NCI-H2171 treated with DMSO at 0.1 percent for 48 hours (cell line): ENCODE measurements at places on chromosomes 4 and X.
A peak's percentile ranks its signal among the peaks of the same experiment; 100 is the strongest.

DNA sequence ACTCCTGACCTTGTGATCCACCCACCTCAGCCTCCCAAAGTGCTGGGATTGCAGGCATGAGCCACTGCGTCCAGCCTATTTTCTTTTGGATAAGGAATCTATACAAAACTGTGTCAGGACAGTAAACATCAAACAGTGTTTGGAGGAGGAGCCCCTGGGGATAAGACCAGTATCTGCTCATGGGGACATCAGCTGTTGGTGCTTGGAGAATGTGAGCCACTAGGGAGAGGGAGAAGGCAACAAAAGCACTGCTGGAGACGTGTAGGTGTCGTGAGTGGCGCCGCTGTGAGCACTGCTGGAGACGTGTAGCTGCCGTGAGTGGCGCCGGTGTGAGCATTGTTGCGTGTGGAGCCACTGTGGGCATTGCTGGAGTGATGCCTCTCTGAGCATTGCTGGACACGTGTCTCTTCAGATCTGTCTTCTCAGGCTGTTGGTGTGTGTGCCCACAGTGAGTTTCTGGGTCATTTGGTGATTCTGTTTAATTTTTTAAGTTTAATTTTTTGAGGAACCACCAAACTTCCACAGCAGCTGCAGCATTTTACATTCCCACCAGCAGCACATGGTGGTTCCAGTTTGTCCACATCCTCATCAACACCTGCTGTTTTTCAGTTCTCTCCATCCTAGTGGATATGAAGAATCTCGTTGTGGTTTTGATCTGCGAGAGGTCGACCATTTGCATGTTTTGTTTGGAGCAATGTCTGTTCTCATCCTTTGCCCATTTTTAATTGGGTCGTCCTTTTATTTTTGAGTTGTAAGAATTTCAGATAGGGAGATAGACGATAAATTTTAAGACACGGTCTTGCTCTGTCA is 19.0 kb downstream of the DGKQ start:
- DNase-seq: no peak

GRCh38 chr4:183966371-183966770 is 61.3 kb downstream of the STOX2 start:
- no peak for DNase-seq

GRCh38 chrX:83759872-83760271 is 101.1 kb upstream of the CYLC1 start:
- DNase-seq: peak; percentile 60

DNA sequence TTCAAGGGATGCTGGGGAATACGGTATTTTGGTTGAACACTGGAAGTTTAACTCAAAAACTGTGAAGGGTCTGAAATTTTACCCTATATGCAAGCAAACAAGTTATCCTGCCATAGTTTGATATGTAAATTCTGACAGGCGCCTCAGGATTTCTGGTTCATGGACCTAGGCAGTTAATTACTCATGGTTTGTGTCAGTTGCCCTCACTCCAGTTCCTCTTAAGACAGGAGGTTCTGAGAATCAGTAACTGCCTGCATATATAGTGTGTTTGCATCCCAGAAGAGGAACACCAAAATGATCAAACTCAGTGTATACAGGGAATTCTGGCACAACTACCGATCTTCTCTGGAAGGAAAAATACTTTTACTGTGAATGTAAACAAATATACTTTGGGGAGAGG is 360.4 kb upstream of the NWD2 start:
- DNase-seq: no peak

- DNase-seq: no peak
These were observed 270.6 kb upstream of the GK2 start for GRCh38 chr4:79678472-79679202.

GRCh38 chrX:72125331-72126047 is 6.2 kb downstream of the RTL5 start:
- DNase-seq: peak; percentile 78

DNA sequence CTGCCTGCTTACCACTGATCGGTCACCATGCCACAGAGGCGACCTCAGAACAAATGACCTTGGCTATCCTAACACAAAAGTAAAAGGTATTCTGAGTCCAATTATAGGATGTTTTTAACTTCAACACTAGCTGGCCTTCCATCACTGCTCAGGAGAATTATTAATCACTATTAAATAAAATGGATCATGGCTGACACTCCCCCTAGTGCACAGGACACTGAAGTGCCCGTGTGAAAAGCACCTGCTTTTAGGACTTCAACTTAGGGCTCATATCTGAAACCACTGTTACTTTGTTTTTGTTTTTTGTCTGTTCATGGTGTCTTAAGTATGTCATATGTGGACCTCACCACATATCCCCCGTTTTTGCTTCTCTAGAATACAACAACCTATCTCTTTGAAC is 33.9 kb downstream of the STX18 start:
- no peak for DNase-seq

GRCh38 chr4:72994670-72995069 is 74.8 kb downstream of the COX18 start:
- no peak for DNase-seq

DNA sequence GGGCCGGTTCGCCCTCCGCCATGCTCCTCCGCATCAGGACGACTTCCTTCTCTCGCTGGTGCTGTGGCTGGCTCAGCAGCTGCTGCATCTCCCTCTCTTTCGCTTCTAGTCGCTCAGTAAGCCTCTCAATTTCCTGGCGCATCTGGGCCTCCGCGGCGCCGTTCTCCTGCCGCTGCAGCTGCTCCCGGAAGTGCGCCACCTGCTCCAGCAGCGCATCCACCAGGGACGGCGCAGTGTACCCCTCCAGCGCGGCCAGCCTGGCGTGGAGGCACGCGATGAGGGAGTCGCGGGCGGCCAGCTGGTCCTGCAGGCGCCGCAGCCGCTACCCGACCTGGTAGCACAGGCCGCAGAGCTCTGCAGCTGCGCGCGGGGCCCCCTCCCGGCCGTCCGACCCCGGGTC is 97.4 kb upstream of the MED14 start:
- DNase-seq: no peak

- no peak for DNase-seq
These were observed 48.8 kb upstream of the SHOX start for GRCh38 chrX:581720-582298.

DNA sequence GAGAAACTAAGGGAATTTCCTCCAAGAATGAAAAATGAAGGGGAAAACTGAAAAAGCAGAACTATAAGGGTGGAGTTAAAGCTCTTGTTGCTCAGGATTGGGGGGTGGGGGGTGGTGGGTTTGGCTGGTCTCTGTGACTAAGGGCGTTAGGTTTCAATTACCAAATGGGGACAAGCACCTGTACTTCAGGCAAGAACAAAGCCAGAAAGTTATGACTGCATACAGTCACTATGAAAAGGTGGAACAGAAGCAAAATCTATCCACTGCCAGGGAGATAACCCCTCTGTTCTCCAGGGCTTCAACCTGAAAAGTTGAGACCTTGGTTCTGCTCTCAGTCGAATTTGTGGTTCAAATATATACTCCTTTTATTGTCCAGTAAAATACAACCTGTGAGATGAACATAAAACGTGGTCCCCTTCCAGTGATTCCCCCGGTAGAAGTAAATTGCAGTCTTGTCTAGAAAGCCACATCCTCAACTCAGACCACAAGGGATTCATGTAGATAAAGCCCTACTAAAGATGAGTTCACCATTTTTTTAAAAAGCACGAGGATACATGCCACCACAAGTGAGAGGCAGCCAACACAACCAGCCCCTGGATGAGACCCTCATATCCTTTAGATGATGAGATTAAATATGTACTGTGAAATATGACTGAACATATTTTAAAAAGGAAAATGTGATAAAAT is 257.1 kb upstream of the RPS6KA3 start:
- DNase-seq: no peak

DNA sequence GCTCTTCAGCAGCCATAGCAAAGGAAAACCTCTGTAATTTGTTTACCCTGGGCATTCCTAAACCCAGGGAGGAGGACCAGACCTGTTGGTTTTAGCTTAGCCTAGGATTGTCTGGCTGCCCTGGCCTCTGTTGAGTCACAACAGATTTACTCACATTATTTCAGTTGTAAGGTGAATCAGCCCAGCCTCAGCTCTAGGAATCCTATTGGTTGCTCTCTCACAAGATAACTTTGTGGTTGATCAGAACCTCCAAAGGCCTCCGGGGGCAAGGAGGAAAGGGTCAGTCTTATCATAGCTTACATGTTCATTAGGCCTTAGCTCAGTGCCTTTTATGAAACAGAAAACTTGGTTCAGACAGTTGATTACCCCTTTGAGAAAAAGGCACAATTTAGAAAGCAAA is 41.0 kb downstream of the PDK3 start:
- DNase-seq: no peak

DNA sequence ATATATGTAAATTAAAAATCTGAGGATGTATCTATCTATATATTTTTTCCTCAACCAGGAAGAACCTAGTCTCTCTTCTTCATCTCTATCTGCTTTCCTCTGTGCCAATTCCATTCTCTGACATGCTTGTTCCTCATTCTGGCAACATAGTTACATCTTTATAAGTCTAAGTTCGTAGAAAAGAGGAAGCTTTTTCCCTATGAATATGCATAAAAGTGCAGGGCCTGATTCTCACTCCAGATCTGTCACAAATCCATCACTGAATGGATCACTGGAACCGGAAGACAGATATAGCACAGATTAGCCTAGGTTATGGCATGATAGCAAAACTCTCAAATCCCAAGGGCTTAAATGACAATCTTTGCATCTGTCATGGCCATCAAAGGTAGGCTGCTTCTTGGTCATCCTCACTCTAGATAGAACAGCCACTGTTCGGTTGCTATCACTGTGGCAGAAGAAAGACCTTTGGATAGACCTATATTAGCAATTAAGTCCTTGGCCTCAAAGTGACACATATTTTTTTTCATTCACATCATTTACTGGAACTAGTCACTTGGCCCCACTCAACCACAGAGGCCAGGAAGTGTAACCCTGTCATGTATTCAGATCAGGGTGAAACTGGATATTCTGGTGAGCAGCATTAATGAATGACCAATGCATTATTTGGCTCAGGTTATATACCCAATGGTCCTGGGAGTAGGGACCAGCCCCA is 22.2 kb downstream of the DTHD1 start:
- no peak for DNase-seq

- DNase-seq: peak; percentile 15
These were observed 386.3 kb downstream of the ARHGAP24 start for GRCh38 chr4:85861064-85861765.

DNA sequence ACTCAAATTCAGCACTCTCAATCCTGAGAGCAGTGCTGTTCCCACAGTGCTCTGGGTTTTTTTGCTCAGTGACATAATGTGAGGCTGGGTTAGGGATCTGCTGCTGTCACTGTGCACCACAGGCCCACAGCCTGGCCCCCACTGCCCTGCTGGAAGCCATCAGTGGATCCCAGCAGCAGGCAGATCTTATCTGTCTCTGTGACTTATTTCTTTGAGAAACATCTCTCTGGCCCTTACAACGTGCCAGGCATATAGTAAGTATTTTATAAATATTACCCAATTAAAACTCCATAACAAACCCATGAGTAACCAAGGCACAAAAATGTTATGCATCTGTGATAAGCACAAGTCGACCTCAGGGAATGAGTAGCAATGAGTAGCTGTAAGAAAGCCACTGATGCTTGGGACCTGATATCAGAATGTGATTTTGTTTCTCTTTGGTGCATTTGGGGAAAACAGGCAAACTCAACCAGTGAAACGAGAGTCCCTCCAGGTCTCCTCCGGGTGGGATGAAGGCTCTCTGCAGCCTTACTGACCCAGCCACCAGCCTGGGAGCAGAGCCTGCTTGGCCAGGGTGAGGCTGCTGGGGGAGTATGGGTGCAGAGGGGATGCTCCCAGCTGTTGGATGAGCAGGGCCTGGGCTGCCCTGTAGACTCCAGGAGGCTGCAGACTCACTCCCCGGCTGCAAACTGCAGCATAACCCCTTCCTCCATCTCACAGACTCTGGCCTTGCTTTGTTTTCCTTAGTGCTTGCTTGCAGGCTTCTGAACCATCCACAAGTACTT is 172.7 kb upstream of the LNX1 start:
- no peak for DNase-seq

DNA sequence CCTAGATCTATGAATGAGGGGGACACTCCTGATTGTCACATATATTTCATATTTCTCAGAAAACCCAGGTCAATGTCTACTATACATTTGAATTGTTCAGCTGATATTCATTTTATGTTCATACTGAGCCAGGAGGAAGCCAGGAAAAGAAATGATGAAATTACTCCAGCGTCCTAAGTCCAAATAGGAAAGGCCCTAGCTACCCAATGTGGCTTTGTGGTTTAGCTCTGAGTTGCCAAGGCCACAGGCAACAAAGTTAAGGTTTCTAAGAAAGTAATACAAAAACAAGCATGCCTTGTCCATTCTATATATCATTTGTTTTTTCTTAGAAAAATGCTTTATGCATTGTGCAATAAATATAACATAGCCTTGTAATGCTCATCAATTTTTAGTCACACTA is 4.5 kb upstream of the CSN2 start:
- no peak for DNase-seq

- no peak for DNase-seq
These were observed 2.9 kb upstream of the UNC5C start for GRCh38 chr4:95551653-95552052.

DNA sequence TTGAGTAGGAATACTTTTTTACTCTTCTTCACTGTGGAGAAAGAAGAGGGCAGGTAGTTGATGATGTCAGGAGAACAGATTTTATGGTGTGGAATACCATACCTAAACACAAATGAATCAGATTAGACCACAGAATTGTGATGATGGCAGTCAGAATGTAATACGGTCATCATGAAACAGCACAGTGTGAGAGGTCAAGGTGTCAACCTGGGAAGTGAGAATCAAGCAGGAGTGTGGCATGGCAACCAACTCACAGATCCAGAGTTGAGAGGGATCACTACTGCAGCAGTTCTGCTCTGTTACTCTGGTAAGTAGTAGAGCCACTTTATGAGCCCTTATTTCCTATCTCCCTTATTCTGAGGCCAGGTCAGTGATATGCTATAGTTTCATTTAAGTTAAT is 27.7 kb downstream of the METTL14 start:
- no peak for DNase-seq

- DNase-seq: no peak
These were observed 95.3 kb upstream of the IL1RAPL1 start for GRCh38 chrX:28491941-28492340.

GRCh38 chrX:15505101-15505500 is 4.5 kb downstream of the BMX start:
- no peak for DNase-seq
